ENCODE measurements at places on chromosomes 5 and 9.

- DNase-seq, result no peak
Measured at GRCh38 chr9:98897745-98898144, 46.0 kb upstream of the COL15A1 start.

DNA sequence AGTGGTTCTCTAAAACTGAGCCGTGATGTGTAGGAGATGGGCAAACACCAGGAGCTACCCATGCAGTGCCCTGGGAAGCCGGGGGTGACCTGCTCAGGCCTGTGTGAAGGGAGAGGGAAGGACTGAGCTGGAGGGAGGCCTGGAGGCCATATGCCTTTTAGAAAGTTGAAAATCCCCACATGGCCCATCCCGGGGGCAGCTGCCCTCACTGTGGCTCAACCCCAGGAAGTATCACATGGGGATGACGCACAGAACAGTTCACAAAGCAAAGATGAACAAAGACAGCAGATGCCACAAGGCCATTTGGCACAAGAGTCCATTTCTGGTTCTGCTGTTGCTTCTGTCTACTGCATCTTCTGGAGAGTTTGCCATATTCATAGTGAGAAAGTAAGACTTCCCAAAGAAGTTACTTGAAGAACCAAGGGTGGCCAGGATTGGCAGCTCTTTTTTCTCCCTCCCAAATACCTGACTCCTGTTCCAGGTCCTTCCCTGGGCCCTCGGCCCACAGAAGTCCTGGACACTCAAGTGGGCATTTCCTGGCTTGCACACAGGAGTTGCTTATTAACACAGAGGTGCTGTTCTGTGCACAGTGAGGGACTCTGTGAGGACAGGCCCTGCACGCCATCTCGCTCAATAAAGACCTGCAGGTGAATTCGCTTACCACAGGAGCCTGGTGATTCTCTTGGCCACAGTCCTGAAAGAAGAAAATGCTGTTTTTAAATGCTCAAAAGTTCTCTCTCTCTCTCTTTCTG, 25.1 kb downstream of the ACSL6 start:
- DNase-seq, result no peak

GRCh38 chr5:123455640-123456039, 32.4 kb upstream of the CEP120 start:
- no peak for DNase-seq

- no peak for DNase-seq
Measured at GRCh38 chr9:90767523-90768100, 34.0 kb upstream of the SYK start.

DNA sequence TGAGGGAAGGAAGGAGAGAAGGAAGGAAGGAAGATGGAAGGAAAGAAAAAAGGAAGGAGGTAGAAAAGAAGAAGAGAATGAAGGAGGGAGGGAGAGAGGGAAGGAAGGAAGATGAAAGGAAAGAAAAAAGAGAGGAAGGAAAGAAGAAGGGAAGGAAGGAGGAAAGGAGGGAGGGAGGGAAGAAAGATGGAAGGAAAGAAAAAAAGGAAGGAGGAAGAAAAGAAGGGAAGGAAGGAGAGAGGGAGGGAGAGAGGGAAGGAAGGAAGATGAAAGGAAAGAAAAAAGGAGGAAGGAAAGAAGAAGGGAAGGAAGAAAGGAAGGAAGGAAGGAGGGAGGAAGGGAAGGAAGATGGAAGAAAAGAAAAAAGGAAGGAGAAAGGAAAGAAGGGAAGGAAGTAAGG, 184.4 kb upstream of the TRIM32 start:
- no peak for DNase-seq

GRCh38 chr9:132099741-132100407, 20.2 kb upstream of the MED27 start:
- no peak for DNase-seq

- DNase-seq, result no peak
Measured at GRCh38 chr5:178627259-178627598, 379 bp upstream of the CLK4 start.

DNA sequence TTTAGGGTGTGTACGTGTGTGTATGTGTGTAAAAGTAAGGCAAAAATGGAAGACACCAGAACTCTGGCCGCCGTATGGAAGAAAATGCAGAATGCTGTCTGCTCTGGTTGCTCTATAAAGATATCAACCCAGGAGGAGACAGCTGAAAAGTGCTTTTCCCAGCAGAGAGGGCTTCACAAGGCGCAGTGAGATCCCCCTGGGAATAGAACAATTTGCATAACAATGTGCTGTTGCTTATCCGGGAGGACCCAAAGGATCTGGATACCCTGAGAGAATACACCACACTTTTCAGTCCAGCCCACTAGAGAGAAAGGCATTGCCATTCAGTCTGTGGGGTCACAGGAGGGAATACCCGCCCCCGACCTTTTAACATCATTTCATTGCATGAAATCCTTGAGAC, 230.6 kb downstream of the EBF1 start:
- no peak for DNase-seq

- DNase-seq, result no peak
Measured at GRCh38 chr5:150801117-150801927, 22.8 kb downstream of the SMIM3 start.

GRCh38 chr9:68998385-68998784, 15.5 kb downstream of the PRKACG start:
- no peak for DNase-seq

DNA sequence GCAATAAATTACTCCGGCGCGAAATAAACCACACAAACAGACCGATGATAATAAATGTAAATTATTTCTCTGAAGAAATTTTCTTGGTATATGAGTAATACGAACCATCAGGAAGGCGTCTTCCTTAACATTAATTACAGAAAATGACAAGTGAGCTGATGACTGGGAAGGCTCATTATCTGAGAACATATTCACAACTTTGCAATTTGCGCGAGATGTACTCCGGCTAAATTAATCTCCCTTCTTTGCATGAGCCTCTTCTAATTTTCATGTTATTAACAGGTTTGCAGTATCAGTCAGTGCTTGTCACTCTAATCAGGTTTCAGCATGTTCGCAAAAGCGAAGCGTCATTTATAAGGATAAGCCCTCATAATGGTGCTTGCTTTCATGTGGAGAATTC, 218.9 kb upstream of the MVB12B start:
- no peak for DNase-seq

- DNase-seq, result no peak
Measured at GRCh38 chr5:1971944-1972343, 89.2 kb upstream of the IRX4 start.
